ENCODE measurements at places on chromosomes 2 and 18.

DNA sequence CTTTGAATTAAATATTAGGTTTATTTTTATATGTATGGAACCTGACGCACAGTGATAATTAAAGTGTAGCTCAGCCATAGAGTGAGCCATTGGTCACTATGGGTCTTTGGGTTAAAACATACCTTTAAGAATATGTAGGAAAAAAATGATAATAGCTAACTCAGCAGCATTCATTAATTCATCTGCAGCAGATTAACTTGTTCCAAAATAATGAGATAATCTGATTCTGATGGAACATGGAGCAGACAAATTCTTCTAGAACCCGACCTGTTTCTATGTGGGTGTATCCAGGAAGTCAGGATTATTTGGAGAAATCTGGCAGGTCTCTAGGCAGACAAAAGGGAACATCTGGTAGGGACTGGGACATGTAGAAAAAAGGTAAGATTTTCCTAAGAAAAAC lies at the start of gene XIRP2:
XIRP2 (plus strand) TSS at position 301 of the 400 bp plus-strand sequence. CDS start 15,003 bp downstream, outside the sequence.
- DNase-seq = no peak

- DNase-seq = no peak
Observed at GRCh38 chr2:239035997-239036731, 188.3 kb downstream of the TWIST2 start.

- DNase-seq = no peak
Observed at GRCh38 chr18:49588971-49589370, 27.1 kb downstream of the LIPG start.

DNA sequence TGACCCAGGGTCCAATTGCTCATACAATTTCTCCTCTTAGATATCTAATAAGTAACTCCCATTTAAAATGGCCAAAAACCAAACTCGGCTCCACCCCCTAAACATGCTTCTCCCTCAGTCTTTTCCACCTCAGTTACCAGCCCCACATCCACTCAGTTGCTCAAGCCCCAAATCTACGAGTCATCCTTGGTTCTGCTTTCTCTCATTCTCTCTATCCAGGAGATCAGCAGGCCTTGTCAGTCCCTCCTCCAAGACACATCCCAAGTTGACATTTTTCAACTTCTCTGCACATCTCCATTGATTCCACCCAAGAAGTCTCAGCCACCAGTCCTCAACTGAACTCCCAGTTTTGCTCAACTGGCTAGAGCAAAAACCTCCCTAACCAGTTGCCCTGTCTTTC lies 40.5 kb upstream of the RTN4 start:
- no peak for DNase-seq

GRCh38 chr2:110983133-110983532 lies 137.6 kb upstream of the BCL2L11 start:
- DNase-seq = no peak

DNA sequence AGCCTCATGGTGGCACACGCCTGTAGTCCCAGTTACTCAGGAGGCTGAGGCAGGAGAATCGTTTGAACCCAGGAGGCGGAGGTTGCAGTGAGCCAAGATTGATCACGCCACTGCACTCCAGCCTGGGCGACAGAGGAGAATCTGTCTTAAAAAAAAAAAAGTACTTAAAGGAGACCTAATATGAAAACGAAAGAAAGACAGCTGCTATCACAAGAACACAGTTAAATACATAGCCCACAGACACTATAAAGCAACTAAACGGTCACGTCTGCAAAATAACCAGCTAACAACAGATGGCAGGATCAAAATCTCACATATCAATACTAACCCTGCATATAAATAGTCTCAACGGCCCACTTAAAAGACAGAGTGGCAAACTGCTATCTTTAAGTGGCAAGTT lies 43.9 kb upstream of the TACR1 start:
- DNase-seq = no peak

DNA sequence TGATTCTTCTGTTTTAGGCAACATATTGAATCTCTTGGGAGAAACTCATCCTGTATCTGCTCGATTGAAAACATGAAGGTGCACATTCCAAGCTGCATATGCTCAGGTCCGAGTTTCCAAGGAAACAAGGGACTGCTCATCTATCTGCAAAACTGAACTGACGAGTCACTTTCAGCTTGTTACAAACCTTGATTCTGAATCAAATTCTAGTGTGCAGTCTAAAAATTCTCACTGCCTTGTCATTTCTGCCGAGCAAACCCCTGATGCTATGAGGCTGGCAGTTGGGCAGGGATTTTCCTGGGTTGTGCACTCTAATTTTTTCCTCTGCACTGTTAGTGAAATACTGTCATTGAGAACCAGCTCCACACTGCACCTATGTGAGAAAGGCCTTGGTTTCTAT lies 101.3 kb upstream of the ETAA1 start:
- no peak for DNase-seq

GRCh38 chr2:111119822-111120252 lies 877 bp upstream of the BCL2L11 start:
- DNase-seq = no peak

DNA sequence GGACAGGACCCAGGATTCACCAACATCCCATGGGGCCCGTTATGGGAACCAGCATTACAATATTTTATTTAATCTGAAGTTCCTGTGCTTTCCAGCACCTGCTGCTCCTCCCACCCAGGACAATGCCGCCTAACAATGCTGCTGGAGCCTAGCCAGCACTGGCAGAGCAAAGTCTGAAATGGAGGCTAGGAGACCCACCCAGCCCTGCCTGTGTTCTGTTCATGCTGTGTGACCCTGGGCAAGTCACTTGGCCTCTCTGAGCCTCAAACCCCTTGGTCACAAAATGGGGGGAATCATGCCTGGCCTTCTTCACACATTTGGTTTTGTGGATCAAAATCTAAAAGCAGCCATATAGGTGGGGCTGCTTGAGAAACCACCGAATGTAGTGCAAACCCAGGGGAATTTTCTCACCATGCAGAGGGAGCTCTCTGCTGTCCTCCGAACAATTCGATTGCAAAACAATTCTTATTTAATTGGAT lies 38.5 kb upstream of the ODC1 start:
- no peak for DNase-seq

DNA sequence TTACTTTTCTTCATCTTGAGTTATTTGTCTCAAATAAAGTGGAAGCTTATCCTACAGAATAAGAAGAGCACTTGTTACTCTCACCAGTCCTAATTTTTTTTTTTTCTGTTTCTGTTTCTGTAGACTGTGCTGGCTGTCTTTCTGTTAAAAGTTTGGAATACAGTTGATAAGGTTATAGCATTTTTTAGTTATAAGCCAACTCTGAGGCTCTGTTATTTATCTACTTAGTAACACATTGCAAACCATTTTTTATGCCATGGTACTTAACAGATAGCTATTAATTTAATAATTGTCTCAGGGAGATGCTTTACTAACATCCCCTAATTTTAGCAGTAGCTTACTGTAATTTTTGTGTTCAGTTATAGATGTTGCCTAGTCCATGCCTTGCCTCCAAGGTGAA lies 37.9 kb downstream of the CREB1 start:
- DNase-seq = no peak

DNA sequence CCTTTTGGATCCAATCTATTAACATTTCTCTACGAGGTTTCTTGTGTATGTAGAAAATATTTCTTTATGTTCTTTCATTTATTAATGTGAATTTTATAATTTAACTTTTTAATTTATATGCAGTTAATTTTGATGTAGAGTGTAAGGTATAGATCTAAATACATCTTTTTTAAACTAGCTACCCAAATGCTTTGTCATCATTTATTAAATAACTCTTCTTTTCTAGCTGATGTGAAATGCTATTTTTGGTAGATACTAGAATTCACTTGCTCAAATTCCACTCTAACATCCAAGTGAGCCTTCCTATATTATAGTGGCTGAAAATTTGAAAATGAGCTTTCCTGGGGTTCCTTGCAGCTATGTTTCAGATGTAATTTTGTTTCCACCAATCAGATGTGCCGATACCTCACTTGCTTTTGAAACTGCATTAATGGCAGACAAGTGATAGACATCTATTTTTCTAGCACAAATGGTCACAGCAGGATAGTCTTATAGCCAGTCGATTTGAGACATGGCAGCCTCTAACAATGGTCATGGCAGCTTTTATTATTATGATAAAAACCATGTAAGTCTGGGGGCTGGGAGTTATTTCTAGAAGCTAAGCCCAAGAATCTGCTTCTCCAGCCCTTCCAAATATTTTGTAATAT lies 10.9 kb upstream of the ICOS start:
- DNase-seq = no peak

DNA sequence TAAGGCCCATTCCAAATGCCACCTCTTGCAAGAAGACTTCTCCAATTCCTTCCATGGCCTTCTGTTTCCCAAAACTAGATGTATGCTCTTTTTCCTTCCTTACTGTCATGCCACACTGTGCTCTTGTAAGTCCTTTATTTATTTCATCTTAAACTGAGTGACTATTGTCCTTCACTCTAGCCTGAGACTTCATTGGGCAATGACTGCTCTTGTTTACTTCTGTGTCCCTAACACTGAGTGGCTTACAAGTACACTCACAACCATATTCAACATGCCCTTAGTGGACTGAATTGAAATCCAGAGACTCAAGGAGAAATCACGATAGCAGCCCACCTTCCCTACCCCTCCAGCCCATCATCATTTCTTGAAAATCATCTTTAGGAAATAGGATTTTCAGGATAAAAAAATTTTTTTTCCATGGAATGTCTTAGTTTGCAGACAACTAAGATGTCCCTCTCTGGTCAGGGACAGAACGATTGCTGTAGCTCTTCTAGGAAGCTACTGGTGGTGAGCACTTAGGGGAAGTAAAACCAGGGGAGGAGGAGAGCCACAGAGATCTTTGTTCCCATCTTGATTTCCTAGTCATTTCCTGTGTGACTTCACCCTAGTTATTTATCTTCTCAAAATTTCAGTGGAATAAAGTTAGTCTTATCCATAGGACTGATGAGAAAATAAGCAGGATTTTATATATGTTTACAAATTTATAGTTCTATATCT lies 80.7 kb downstream of the CYRIA start:
- DNase-seq = no peak

DNA sequence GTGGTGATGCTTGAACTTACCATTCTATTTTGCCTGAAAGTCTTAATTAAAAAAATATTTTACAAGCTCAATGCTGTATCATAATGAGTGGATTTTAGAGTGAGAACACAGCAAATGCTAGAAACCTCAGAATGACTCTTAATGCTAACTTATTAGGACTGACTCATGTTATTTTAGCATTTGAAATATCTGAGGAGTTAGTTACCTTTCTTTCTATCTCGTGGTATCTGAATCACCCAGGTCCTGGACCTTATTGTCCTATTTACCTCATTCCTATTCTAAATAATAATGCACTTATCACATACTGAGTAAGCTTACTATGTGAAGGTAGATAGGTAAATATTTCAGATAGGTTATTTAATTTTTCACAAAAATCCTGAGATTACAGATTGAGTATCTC lies 70.7 kb downstream of the SOS1 start:
- no peak for DNase-seq

DNA sequence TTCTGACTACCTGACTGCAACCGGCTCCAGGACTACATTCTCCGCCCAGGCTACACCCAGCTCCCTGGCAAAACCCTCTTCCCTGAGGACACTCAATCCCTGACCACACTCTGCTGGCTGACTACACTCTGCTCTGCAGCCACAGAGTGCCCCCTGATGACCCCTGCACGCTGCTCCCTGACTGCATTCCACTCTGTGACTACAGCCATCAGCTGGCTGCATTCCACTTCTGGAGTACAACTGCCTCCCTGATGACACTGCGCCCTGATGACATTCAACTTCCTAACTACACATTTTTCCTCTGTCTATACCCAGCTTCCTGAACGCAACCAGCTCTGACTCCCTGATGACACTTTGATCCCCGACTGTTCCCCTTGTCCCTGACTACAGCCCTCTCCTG lies 71.3 kb upstream of the NRXN1 start:
- DNase-seq = peak; percentile 61

- DNase-seq = no peak
Observed at GRCh38 chr18:69128566-69128965, 272.1 kb upstream of the DOK6 start.

GRCh38 chr18:55407774-55408535 lies 180.0 kb downstream of the TCF4 start:
- no peak for DNase-seq

DNA sequence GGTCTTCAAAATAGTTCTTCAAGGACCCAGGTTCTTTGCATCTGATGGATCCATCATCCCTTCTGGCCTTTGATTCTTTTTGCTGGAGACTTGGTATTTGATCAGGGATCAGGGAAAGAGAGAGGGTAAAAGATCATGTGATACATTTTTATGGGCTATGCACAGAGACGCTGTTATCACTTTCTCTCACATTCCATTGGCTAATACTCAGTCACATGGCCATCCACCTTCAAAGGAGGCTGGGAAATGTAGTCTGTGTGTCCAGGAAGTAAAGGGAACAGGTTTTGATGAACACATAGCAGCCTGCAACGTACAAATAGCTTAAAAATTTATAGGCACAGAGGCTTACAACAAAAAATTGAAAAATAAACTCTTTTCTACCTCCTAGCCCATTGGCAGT lies 629.6 kb upstream of the FANCL start:
- no peak for DNase-seq

- no peak for DNase-seq
Observed at GRCh38 chr2:236899950-236900640, 185.6 kb upstream of the COPS8 start.

- DNase-seq = no peak
Observed at GRCh38 chr2:76625101-76625500, 897.1 kb downstream of the LRRTM4 start.

Measured in T1000 (cell line).